Fibroblast of lung (primary cell): ENCODE measurements at places on chromosomes 6 and 20.

- DNase-seq, result no peak
Measured at GRCh38 chr6:87900160-87900698, 147.4 kb upstream of the SPACA1 start.

GRCh38 chr20:53961527-53961926 lies 108.9 kb downstream of the BCAS1 start:
- DNase-seq, result no peak

DNA sequence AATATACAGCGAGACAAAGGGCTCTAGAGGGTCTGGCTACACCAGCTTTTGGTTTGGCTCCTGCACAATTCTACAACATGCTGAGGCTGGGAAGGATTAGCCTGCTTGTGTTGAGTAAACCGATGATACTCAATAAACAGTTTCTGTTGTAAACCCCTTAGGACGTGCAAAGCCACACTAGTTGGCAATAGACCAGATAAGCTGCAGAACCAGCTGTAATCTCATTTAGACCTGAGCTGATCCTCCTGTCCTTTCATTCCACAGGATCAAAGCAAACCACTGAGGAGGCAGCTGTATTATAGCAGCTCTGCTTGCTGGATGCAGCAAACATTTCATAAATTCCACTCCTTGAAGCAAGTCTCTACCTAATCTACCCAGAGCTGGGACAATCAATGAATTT lies 79.7 kb downstream of the MMS22L start:
- DNase-seq, result peak; percentile 13

- no peak for DNase-seq
Measured at GRCh38 chr6:41693281-41694240, 41.8 kb downstream of the TFEB start.

GRCh38 chr20:32603046-32603726 lies 18.1 kb upstream of the NOL4L start:
- DNase-seq, result no peak

DNA sequence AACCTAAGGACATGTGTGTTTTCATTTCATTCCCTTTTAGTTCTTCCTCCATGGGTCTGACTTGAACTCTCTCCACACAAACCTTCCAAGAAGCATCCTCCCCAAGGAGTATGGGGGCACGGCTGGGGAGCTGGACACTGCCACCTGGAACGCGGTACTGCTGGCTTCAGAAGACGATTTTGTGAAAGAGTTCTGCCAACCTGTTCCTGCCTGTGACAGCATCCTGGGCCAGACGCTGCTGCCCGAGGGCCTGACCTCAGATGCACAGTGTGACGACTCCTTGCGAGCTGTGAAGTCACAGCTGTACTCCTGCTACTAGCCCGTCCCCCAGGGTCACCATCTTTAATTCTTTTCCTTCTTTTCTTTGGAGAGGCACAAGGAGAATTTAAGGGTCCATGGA lies 13.5 kb downstream of the TTPAL start:
- no peak for DNase-seq

- DNase-seq, result peak; percentile 74
Measured at GRCh38 chr6:144912474-144912873, 627.3 kb downstream of the UTRN start.

GRCh38 chr20:50817776-50818172 lies 22.9 kb downstream of the BCAS4 start:
- no peak for DNase-seq

DNA sequence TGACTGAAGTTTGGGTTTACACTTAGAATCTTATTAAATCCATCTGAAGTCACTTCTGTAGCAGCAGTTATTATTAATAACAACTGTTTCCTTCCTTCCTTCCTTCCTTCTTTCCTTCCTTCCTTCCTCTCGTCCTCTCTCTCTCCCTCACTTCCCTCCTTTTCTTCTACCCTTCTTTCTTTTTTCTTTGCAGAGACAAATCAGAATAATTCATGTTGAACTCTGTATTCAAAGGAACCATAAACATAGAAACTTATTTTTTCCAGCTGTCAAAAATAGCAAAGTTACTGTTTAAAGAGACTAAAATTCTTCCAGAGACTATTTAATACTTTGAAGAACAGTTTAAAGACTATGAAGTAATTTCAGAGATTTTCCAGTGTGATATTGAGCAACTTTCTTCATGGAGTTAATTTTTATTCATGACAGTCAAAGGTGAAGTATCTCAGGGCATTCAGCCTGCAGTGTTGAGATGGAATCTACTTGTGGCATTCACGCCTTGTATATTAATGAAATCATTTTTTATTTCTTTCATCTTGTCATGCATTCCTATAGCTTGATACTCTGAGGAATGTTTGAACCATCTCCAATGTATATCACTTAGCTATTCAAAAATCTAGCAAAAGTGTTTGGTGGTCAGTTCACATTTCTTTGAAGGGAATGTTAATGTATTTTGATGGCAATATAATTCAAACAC lies 109.7 kb downstream of the BCAS1 start:
- no peak for DNase-seq

DNA sequence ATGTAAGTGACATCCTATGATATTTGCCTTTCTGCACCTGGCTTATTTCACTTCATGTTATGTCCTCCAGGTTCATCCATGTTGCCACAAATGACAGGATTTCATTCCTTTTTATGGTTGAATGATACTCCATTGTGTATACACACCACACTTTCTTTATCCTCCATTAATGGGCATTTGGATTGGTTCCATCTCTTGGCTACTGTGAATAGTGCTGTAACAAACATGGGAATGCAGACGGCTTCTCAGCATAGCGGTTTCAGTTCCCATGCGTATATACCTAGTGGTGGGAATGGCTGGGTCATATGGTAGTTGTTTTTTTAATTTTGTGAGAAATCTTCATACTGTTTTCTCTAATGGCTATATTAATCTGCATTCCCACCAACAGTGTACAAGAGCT lies 14.8 kb downstream of the MTHFD1L start:
- no peak for DNase-seq

DNA sequence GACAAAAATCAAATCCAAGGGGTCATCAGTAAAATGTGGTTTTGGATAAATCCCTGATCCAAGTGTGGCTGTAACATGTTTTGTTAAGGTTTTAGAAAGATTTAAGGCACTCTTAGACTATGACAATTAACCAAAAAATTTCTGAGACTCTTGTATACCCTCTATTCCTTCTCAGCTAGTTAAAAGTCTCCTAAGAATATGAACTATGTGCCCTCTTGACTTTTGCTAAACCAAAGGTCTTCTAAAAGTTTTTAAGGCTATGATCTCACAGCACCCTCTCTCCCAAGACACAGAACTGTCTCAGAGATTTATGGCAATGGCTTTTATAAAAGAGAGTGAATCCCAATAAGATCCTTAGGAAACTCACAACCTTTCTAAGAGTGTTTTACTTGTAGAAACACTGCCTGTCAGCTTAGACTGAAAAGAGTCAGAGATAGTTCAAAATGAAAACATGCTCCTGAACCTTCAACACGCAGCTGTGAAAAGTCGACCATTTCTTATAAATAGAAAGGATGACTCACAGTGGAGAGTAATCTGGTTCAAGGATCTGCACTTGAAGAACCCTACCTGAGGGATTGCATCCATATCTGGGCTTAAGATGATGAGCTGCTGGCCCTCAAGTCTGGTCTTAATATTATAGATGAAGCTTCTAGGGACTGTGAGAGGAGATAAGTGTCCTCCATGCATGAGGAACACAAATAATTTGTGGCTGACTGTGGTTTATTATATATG lies 388.4 kb upstream of the GJE1 start:
- DNase-seq, result no peak

GRCh38 chr20:49323622-49324238 lies 45.9 kb upstream of the ZNFX1 start:
- peak; percentile 89 for DNase-seq

- no peak for DNase-seq
Measured at GRCh38 chr20:4169360-4170190, 154.2 kb upstream of the RNF24 start.

DNA sequence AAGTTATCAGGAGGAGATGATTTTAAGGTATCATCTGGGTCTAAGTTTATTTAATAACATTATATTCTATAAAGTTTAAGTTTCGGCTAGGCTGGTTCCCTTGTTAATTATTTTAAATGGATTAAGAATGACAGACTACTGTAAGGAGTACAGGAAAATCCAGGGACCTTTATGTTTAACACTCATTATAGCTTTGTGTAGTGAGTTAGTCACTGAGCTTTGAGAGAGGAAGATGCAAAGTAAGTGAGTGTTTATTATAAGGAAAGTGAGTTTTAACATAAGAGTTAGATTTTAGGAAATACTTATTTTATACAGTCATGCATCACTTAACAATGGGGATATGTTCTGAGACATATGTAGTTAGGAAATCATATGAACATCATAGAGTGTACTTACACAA lies 485.5 kb downstream of the MMUT start:
- no peak for DNase-seq

- peak; percentile 91 for DNase-seq
Measured at GRCh38 chr20:53883098-53883911, 187.1 kb downstream of the BCAS1 start.

DNA sequence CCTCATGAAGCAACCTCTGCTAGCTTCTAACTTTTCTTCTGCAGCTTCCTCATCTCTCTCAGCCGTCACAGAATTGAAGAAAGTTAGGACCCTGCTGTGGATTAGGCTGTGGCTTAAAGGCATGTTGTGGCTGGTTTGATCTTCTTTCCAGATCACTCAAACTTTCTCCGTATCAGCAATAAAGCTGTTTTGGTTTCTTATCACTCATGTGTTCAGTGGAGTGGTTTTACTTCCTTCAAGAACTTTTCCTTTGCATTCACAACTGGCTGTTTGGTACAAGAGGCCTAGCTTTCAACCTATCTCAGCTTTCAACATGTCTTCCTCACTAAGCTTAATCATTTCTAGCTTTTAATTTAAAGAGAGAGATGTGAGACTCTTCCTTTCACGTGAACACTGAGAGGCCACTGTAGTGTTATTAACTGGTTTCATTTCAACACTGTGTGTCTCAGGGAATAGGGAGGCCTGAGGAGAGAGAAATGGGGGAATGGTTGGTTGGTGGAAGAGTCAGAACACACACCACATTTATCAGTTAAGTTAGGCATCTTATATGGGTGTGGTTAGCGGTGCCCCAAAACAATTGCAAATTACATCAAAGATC lies 17.2 kb downstream of the ZSCAN23 start:
- no peak for DNase-seq

DNA sequence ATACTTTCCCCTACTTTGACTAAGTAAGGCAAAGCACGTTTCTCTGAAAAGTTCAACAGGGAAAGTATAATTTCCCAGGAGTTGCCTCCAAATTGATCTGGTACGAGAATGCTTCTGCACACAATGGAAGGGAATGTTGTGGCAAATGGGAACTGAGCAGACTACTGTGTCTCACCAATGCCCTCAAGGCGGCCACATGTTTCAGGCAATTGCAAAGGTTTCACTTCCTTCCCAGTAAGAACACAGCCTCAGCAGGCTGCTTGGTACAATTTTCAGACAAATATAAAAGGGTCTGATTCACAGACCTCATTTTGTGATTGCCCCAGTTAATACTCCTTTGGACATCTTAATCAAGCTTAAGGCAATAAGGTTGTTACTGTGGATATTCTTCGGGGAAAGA lies 71.2 kb downstream of the KIAA0319 start:
- DNase-seq, result no peak

GRCh38 chr20:25056690-25057233 lies 1.2 kb downstream of the ACSS1 start:
- no peak for DNase-seq

GRCh38 chr6:76768556-76768955 lies 694.7 kb downstream of the HTR1B start:
- DNase-seq, result no peak

- DNase-seq, result no peak
Measured at GRCh38 chr6:108795814-108796213, 52.4 kb upstream of the ARMC2 start.

DNA sequence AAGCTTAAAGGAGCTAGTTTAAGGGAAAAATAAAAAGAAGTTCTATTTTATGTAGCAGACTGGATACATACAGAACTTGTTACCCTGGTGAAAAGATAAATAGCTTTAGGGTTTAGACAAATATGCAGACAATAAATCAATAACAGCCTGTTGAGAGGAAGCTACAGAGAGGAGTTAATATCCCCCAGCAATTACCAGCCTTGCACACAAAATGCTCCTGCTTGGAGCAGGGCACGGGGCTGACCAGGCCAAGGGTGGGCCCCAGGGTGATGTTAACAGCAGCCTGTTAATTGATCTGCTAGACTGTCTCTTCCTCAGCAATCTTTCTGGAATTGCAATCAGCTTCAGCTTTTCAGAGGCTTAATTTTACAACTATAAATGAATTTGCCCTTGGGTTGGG lies 125.1 kb upstream of the SOX4 start:
- DNase-seq, result no peak

DNA sequence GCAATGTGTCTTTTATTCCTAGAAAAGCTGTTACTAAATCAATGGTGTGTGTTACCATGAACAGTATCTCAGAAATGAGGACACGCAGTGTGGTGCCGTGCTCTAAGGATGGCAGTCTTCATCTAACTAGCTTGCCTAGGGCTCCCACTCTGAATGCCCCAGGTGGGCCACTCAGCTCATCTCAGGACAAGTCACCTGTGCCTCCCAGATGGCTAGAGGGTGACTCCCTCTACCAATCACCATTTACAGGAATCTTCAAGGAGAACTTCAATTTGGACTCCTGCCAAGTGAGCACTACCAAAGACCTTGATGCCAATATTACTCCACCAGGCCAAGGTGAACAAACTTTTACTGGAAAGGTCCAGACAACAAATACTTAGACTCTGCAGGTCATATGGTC lies 202.8 kb upstream of the FOXQ1 start:
- DNase-seq, result no peak

DNA sequence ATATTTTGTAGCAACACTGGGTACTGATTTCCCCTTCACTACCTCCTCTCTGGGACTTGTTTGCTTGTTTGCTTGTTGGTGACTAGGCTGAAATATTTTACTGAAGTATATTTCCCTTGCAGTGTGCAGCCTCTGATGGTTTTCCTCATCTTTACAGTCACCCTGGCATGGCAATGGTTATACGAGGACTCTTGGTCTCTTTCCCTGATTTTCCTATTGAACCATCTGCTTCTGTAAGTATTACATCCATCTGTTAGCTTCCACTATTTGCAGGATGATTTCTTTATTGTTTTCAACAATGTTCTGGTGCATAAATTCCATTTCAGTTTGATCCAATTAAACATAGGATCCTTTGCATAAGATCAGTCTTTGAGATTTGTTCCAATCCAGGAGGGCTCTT lies 465.1 kb downstream of the MEI4 start:
- no peak for DNase-seq

- DNase-seq, result no peak
Measured at GRCh38 chr20:61832181-61832580, 233.5 kb downstream of the TAF4 start.

GRCh38 chr6:112007805-112008204 lies 46.1 kb upstream of the CCN6 start:
- DNase-seq, result peak; percentile 53

- DNase-seq, result no peak
Measured at GRCh38 chr6:89611666-89612065, 26.9 kb downstream of the LYRM2 start.

- no peak for DNase-seq
Measured at GRCh38 chr20:40991181-40991889, 37.3 kb upstream of the TOP1 start.

DNA sequence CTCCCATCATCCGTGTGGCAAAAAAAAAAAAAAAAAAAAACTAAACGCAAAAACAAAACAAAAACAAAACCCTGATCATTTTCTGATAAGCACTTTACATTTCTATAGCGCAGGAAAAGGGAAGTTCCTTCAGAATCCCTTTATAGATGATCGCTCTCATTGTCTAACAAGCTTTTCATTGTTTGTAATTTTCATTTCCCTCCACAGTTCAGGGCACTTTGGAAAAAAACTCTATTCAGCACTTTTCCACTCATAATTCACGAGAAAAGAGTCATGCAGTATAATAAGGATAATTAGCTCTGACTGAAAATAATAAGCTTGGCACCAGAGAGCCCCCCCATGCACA lies 89.4 kb upstream of the ATXN1 start:
- no peak for DNase-seq
